ENCODE measurements at places on chromosomes 7 and 10.

- no peak for DNase-seq
These were observed 177.6 kb downstream of the PARD3 start for GRCh38 chr10:34637418-34637911.

GRCh38 chr7:131673576-131673975 is 117.1 kb upstream of the PODXL start:
- no peak for DNase-seq

DNA sequence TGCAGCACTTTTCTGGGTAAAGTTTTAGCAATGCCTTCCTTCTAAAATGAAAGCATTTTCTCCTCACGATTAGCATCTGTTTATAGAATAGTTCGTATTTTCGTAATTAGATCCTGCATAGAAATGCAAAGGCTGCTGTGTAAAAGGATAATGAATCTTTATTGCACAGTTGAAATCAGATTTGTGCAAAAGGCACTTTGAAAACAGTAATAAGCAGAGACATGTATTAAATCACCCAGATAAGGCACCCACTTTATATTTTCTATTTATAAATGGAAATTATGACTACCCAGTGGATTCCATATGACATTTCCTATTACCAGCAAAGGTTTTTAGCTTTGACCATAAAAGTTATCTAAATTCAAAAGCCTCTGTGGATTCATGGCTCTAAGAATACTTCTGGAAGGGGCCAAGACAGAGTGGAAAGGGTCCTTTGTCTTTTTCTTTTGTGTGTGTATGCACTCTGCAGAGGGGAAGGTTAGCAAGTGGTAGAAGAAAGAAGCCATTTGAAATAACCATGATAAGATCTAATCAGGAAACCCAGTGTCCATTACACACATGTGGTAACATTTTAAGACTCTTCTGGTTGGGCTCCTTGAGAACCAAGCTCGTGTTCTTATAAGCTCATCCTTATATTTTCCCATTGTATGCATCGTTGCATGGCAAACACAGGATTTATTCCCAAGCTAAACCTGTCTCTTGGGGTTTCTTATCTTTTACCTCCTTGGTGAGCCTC is 612.1 kb downstream of the AUTS2 start:
- no peak for DNase-seq

DNA sequence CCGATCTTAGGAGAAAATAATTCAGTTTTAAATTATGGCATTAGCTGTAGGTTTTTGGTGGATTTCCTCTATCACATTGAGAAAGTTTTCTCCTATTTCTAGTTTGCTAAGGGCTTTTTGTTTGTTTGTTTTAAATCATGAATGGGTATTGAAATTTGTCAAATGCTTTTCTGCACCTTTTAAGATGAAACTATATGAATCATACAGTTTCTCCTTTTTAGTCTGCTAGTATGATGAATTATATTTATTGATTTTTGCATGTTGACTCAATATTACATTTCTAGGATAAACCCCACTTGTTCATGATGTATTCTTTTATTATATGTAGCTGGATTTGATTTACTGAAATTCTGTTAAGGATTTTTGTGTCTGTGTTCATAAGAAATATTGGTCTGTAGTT is 70.3 kb upstream of the PIP4K2A start:
- no peak for DNase-seq

- DNase-seq: no peak
These were observed 18.4 kb downstream of the ZNRF2 start for GRCh38 chr7:30302656-30303311.

DNA sequence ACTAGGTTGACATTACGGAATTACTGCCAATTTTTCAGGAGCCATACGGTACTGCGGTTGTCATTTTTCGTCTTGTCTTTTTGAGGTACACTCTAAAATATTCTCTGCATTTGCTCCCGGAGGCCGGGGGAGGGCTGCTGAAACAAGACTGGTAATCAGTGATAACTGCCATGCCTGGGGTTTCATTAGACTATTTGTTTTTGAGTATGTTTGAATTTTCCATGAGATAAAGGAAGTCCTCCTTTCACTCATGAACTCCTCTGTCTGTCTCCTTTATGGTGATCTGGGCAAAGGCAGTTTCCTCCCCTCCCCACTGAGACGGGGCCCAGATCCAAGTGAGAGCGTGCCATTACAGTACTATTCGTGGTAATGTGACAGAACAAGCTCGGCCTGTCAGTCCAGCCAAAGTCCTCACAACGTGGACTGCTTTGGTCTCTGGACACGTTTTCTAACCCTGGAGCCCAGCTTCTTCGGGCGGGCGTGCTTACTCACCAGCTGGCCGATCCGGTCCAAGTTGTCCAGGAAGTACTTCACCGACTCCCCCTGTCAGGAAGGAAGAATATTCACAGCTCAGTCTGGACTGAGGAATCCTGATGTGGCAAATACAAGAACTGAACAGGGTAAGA is 45.1 kb downstream of the AMZ1 start:
- DNase-seq: no peak

DNA sequence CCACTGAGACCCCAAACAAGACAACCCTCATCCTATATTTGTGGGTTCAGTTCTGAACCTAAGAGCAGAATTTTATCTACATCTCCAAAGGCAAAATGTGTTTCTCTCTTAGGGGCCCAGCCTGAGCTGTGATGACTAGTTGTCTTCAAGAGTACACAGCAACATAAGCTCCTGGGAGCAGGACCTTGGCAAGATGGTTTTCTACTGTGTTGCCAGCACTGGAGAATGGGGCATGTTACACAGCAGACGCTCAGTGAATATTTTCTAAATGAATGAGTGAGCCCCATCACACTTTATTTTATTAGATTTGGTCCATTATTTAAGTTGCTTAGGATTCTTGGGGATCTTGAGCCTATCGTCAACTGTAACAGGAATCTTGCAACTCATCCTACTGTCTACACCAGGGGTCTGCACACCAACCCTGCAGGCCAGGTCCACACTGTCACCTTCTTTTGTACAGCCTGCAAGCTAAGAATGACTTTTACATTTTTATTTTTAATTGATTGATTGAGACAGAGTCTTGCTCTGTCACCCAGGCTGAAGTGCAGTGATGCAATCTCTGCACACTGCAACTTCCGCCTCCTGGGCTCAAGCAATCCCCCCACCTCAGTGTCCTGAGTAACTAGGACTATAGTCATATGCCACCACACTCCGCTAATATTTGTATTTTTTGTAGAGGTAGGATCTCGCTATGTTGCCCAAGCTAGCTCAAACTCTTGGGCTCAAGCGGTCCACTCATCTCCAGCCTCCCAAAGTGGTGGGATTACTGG is 347.1 kb downstream of the FGFR2 start:
- no peak for DNase-seq

DNA sequence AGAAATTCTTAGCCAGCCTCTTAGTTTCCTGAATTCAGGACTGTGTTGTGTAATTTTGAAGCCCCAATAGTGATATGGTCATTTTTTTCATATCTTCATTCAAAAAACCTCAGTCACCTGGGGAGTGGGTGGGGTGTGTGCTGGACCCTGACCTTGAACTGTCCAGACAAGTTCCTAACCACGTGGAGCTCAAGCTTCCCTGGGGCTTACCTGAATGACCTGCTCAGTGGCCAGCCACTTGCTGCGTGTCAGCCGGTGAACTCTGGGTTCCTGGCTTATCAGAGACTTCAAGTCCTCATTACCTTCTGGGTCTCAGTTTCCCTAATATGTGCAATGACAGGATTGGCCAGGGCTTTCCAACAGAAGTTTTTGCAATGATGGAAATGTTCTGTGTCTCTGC is 27.1 kb downstream of the MGMT start:
- DNase-seq: no peak

- DNase-seq: no peak
These were observed 20.5 kb downstream of the GRID1 start for GRCh38 chr10:86345859-86346798.

DNA sequence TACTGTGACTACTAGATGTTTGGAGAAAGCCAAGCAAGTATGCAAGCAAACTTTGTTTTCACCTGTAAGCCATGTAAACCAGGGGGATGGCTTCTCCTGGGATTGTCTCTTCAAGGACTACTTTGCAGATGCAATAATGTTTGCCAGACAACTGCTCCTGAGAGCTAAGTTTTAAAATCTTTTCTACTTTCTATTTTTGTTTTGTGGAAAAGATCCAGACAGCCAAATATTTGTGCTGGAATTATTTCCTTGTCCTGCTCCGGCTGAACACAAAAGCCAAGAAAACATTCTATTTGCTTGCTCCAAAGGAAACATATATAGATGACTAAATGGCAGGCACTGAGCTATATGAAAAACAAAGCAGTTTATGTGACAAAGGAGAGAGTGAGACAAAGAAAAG is 51.6 kb downstream of the TFPI2 start:
- no peak for DNase-seq

DNA sequence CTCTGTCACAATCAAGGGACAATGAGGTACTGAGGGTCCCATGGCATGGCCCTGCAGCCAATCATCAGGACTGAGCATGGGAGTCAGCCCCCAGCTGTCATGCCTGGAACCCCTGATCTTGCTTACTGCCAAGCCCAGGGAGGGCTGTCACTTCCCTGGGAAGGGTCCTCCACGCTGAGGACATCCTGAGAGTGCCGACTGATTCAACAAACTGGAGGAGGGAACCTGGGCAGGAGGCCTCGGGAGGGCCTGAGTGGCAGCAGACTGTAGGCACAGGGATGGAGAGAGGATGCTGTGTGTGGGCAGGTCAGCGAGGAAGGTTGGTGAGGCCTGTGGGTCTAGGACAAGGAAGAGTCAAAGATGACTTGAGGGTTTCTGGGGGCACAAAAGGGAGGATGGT is 154.3 kb downstream of the ZNF248 start:
- no peak for DNase-seq

- peak; percentile 43 for DNase-seq
These were observed 1.1 kb downstream of the ARID5B start for GRCh38 chr10:61902445-61903220.

DNA sequence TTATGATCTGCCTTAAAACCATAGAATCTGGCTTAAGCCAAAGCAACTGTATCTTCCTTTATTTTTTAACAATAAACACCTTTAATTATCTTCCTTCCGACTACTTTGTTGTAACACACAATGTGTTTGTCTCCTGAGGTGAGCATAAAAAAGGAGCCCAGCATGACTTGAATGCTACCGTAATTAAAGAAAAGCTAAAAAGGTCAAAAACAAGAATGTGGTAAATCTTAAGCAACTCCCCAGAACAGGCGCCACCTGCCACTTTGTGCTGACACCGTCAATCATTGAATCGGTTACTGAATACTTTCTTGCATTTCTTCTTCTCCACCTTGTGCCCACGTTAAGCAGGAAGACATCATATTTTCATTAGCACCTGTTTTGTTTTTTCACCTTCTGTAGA is 569.9 kb upstream of the C7orf33 start:
- no peak for DNase-seq

DNA sequence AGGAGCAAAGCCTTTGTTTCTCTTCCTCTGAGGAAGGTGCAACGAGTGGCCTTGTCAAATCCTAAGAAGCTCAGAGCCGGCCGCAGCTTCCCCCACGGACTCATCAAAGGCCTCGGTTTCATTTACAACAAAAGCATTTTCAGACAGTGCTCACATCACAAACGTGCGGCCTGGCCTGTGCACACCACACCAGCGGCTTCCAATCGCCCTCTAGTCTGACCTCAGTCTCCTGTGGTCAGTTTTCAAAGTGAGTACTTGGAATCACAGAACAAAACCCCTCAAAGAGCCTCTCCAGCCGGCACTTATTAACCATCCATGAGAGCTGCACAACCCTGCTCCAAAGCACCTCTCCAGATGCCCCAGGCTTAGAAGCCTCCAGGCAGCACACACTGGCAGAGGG is 3.3 kb downstream of the RADIL start:
- DNase-seq: no peak

DNA sequence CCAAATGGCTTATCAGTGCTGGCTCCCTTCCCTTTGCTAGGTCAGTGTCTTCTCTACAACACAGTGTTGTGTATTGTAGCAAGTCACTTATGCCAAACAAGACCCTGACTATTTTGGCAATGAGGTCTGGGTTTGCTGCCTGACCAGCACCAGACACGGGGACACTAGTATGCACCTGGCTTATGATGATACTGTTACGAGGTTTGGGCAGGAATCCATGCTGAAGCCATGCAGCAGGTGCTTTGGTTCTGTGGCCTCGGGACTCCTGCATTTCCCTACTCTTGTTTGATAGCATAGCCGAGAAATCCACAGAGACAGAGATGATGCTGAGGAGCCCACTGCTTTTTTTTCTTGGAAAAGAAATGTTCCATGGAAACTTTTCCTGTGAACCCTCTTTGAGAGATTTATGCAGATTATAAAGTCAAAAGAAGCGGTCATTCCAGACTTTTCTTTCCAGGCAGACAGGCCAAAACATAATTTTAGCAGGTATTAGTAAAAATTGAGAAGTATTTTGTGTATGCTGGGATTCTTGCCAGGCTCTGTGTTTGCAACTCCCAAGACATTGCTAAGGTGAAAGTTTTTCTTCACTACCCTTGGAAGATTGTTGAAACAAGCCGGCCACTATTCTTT is 291.1 kb downstream of the BBS9 start:
- no peak for DNase-seq

DNA sequence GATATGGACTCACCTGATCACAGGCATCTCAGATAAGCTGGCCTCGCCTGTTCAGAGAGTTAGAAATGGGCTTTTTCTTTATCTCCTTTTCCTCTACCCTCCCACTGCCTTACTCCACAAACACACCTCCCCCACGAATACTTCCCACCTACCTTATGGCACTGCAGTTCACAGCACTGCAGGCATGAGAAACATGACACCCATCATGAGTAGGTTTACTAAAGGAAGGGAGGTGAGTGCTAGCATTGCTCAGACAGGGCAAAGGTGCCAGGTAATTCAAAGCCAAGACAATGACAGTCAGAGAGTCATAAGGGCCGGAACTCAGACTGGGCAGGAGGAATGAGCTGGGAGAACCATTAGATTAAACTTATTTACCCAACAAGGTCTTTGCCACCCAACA is 220.6 kb downstream of the FAM107B start:
- no peak for DNase-seq

GRCh38 chr7:102119925-102120324 is 166.7 kb upstream of the SH2B2 start:
- DNase-seq: no peak

GRCh38 chr10:4678023-4678950 is 147.7 kb upstream of the AKR1E2 start:
- DNase-seq: no peak

- no peak for DNase-seq
These were observed 17.7 kb downstream of the FGFR2 start for GRCh38 chr10:121580276-121581116.

- DNase-seq: no peak
These were observed 87.4 kb downstream of the CELF2 start for GRCh38 chr10:11104772-11105675.

- DNase-seq: no peak
These were observed 32.7 kb downstream of the GRIFIN start for GRCh38 chr7:2443491-2443890.

GRCh38 chr7:148866362-148866761 is 17.7 kb downstream of the EZH2 start:
- DNase-seq: no peak

DNA sequence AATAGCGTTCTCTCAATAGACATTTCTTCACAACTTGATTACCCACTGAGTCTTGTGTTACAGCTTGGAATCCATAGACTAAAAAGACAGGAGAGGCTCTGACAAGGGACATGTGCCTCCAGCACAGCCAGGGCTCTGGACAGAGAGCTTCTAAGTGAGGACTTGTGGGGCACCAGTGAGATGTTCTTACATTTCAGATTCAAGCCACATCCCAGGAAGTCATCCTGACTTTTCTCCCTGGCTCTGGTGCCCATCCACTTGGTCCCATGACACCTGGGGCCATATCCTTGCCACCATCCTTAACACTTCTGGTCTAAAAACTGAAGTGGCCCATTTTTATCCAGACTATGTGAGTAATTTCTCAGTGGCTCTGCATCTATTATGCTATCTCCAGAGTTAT is 440.1 kb downstream of the TCERG1L start:
- DNase-seq: no peak
